ENCODE measurements at places on chromosomes 2 and 18. TPM values are rescaled to one million over a fixed set of nuclear protein-coding genes. Genes with fewer than 3 reads are reported as not detected.

DNA sequence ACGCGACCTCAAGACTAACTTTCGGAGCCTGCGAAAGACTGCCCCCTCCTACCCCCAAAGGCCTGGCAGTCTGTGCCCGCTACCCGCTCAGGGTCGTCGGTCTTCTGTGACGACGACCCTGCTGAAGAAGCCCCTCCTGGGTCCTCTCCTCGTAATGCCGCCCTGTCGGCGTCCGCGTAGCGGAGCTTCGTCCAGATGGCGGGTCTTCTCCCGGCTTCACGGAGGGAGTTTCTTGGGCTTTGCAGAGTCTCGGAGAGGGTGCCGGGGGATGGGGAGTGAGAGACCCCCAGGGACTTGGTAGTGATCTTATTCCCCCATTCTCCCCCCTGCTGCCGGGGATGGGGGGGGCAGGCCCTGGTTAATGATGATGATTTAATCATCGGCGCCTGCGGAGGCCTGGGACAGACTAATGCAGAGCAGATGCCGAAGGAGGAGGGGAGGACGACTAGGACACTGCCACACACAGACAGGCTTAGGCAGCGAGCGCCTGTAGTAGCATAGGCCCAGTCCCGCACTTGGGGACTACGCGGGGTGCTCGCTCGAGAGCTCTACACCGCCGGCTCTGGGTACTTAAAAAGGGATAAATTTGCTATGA is 528 bp upstream of the PCGF1 start:
- H3K27ac ChIP-seq = peak overlapping the region; percentile 97
- peak; percentile 69 for DNase-seq
- peaks cover 29% of the 10 kb centered on the region for H3K4me1 ChIP-seq
- H3K27me3 ChIP-seq = peaks cover 34% of the 10 kb centered on the region
- H3K36me3 ChIP-seq = no peaks in the 10 kb centered on the region

DNA sequence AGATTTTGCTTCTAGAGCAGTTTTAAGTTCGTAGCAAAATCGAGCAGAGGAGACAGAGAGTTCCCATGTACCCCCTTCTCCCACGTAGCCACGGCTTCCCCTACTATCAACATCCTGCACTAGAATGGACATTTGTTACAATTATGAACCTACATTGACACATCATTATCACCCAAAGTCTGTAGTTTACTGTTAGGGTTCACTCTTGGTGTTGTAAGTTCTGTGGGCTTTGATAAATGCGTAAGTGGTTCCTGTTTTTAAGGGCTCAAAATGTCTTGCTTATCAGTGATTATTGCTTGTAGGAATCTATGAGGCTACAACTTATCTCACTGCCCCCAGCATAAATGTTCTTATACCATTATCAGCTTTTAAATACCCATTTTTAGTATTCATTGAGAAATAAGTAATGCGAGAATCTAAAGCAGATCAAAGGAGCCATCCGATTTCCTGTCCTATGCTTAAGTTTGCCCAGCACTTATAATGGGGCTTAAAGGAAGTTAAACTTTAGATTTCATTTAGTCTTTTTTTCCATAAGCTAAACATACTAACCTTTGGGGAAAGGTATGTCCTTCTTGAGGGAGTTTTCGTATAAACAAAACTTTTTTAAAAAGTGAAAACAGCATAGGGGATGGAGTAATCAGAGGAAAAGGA is 118.7 kb downstream of the HAUS1 start:
- no peaks in the 10 kb centered on the region for H3K27me3 ChIP-seq
- H3K4me1 ChIP-seq = no peaks in the 10 kb centered on the region
- H3K36me3 ChIP-seq = no peaks in the 10 kb centered on the region

DNA sequence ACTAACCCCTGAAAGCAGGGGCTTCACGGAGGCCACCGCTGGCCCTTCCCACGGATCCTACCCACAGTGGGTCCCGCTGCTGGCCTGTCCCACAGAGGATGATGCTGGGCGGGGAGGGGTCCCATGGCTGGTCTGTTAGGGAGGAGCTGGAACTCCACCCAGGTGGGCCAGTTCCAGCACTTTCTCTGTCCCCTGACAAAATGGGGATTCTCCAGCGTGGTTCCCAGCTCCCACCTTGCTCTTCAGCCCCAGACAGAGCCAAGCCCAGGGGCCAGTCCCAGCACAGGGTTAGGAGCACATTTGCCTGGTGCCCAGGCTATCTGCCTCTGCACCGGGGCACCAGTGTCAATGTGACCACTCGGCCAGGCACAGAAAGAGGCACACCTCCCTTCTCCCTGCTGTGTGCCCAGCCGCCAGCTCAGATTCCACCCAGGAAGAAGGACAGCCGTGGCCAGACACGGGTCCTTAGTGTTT is 50.0 kb downstream of the ANKMY1 start:
- no peak overlapping the region for H3K27ac ChIP-seq
- no peaks in the 10 kb centered on the region for H3K4me1 ChIP-seq
- H3K36me3 ChIP-seq = no peaks in the 10 kb centered on the region
- H3K4me3 ChIP-seq = no peak overlapping the region
- peak; percentile 2 for DNase-seq

DNA sequence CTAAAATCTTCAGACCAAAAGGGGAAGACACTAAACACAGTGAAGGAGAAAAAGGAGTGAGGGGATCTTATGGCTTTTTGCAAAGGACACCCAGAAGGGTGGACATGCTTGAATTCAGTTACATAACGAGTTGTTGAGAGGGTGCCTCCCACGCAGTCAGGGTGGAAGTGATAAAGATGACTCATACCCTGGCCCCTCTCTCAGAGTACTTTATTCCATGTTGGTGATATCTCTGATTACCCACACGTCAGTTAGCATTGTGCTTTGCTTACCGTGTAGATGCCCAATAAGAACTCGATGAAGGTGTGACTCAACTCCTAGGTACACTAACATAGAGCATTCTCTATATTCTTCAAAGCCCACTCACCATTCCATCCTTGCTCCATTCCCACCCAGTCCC is 44.4 kb downstream of the EN1 start:
- H3K4me1 ChIP-seq = no peaks in the 10 kb centered on the region
- no peak for DNase-seq
- no peak overlapping the region for H3K4me3 ChIP-seq
- no peak overlapping the region for H3K27ac ChIP-seq

DNA sequence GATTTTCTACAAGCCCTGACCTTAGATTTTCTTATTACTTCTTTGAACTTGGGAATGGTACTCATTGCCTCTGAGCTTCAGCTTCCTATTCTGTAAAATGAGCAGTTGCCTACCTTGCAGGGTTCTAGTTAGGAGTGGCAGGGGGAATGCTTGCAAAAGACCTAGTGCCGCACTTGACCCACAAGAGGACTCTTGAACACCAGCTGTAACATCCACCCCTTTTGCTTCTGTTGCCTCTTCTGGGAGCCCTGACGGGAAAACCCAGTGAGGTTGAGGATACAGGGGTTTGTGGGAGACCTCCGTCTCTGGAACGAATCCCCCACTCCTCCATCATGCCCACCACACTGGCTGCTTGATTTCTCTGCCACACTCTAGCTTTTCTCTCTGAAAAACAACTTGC is 27.1 kb upstream of the LBH start:
- H3K4me3 ChIP-seq = no peak overlapping the region
- no peaks in the 10 kb centered on the region for H3K4me1 ChIP-seq
- H3K36me3 ChIP-seq = no peaks in the 10 kb centered on the region
- no peaks in the 10 kb centered on the region for H3K27me3 ChIP-seq
- no peak overlapping the region for H3K27ac ChIP-seq

GRCh38 chr2:46970334-46971288 is 55.0 kb upstream of the MCFD2 start:
- no peaks in the 10 kb centered on the region for H3K27me3 ChIP-seq
- peaks cover 11% of the 10 kb centered on the region for H3K4me1 ChIP-seq
- H3K36me3 ChIP-seq = no peaks in the 10 kb centered on the region
- peak overlapping the region; percentile 64 for H3K27ac ChIP-seq
- H3K4me3 ChIP-seq = no peak overlapping the region

DNA sequence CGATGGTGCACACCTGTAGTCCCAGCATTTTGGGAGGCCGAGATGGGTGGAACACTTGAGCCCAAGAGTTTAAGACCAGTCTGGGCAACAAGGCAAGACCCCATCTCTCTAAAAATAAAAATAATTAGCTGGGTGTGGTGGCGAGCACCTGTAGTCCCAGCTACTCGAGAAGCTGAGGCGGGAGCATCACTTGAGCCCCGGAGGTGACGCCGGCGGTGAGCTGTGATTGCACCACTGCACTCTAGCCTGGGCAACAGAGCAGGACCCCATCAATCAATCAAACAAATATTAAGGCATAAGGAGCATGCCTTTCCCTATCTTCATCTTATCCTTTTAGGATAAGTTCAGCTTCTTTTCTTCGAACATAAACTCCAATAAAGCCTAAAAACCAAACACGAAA is 1.1 kb downstream of the WDSUB1 start:
- peaks cover 10% of the 10 kb centered on the region for H3K4me1 ChIP-seq
- H3K27ac ChIP-seq = peak overlapping the region; percentile 92
- no peaks in the 10 kb centered on the region for H3K36me3 ChIP-seq
- H3K4me3 ChIP-seq = peak overlapping the region; percentile 62
- no peaks in the 10 kb centered on the region for H3K27me3 ChIP-seq
- no peak for DNase-seq

Gene FIGN
- polyA plus RNA-seq = 1.4 TPM

All from hepatocyte (in vitro differentiated cells).